ENCODE measurements at places on chromosomes 12 and 14.

- DNase-seq: no peak
These were observed 59.6 kb downstream of the PPFIA2 start for GRCh38 chr12:81699551-81699950.

- no peak for DNase-seq
These were observed 252.4 kb upstream of the TBX3 start for GRCh38 chr12:114936148-114937079.

- no peak for DNase-seq
These were observed 19.2 kb upstream of the MAP1LC3B2 start for GRCh38 chr12:116539905-116540482.

- DNase-seq: peak; percentile 33
These were observed 24.9 kb downstream of the SLC6A12 start for GRCh38 chr12:188910-189621.

GRCh38 chr12:97835541-97835940 lies 372.9 kb downstream of the RMST start:
- DNase-seq: no peak

DNA sequence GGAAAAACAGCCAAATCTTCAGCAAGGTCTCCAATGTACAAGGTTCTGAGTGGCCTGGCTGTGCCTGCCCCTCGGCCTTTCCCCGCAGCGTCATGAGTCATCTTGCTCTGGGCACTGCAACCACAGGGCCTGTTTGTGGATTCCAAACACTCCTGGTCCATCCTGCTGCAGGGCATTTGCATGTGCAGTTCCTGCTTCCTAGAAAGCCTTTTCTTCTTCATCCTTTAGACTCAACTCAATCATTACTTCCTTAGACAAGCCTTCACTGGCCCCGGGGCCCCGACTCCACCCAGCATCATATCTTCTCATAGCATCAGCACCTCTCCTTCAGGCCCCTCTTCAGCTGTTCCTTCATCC lies 101.8 kb upstream of the EGLN3 start:
- no peak for DNase-seq

DNA sequence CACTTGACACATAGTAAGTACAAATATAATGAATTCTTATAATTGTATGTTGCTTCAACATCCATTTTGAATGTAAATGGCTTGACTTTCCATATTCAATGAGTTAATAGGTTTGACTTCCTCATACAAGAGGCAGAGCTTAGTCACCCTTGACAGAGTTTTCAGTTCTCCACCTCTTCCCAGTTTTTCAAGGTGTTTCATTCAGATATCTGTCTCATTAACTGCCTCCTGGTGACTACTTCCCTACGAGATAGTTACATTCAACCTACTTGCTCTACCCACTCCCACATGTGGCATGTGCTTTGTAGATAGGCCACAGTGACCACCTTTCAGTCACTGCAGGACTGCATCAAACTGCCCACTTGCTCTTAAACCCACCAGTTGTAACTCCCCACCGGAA lies 60.0 kb downstream of the MYF5 start:
- DNase-seq: no peak

DNA sequence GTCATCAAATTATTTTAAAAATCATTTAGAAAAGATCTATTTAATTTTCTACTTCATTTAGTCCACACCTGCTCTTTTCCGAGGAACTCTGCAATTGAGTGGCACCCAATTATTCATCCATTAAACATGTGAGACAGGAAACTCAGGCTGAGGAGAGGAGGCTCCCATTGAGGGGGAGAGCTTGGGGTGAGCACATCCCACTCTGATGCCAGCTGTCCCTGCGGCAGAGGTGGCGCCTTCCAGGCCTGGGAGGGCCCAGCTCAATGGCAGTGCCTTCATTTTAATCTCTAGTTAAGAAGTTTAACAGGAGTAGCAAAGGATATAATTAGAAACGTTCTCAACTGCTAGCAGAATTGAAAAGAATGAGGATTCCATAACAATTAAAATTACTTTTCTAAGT lies 92.0 kb downstream of the ITPR2 start:
- no peak for DNase-seq

DNA sequence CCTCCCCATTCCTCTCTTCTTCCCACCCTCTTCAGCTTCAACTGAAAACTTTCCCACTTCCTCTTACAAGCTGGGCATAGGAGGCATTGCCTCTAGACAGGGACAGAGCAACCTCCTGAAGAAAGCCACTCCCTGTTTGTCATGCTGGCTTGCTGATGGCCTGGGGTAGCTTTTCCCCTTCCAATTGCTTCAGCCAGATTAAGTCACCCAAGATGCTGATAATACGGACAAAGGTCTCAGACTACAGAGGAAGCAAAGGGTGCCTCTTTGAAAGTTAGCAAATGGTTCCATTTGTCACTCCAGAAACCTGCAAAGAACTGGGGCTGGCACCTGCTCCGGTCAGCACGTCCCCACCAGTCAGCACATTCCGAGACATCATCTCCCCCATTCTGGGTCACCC lies 6.0 kb downstream of the KRT2 start:
- DNase-seq: no peak

- no peak for DNase-seq
These were observed 91.9 kb downstream of the SYNE3 start for GRCh38 chr14:95424529-95424928.

DNA sequence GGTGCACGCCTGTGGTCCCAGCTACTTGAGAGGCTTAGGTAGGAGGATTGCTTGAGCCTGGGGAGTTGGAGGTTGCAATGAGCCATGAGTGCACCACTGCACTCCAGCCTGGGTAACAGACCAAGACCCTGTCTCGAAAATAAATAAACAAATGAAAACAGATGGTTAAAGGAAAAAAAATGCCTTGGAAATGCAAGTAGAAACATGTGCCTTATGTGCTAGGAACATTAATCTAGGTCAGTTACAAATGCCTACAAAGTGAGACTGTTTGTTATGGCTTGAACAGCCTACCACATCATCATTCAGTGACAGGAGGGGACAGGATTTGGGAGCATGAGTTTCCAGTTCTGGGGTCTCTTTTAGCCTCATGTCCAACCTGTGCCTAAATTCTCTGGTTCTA lies 52.4 kb upstream of the BCAT1 start:
- DNase-seq: no peak

- no peak for DNase-seq
These were observed 379.9 kb upstream of the DCN start for GRCh38 chr12:91562476-91562875.

DNA sequence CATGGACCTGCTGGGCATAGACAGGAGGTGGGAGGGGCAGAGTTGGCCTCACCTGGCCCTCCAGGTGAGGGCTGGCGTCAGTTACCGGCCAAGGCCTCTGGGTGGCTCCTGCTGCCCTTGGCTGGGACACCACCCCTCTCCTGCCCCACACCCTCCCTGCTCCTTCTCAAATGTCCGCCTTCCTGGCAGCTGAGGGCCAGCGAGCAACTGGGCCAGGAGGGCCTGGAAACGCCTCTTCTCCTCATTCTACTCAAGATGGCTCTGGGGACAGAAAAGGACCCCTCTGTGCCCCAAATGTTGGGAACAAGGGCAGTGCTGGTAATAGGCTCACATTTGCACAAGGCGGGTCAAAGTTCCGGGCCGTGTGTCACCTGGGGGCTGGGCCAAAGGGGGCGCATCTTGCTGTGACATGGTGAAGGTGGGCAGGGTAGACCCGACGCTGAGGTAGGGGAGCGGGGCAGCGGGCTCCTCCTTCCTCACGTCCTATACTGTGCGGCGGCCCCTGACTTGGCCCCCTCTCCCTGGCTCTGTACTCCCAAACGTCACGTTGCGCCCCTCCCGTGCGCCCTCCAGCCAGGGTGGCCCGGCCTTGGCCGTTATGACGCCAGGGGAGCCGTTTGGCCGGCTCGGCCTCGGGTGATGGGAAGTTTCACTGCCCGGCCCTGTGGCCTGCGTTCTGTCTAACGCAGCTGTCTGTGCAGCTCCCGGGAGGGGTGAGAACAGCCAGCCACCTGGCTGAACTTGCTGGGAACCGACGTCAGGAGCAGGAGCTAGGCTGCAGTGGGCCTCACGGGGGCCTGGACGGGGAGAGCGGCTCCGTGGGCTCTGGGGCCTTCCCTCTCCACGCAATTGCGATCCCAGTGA lies 18.0 kb upstream of the DLK1 start:
- DNase-seq: no peak

- DNase-seq: no peak
These were observed 9.7 kb upstream of the WSB2 start for GRCh38 chr12:118070650-118071049.

- DNase-seq: no peak
These were observed 56.5 kb upstream of the PAWR start for GRCh38 chr12:79747274-79747673.

DNA sequence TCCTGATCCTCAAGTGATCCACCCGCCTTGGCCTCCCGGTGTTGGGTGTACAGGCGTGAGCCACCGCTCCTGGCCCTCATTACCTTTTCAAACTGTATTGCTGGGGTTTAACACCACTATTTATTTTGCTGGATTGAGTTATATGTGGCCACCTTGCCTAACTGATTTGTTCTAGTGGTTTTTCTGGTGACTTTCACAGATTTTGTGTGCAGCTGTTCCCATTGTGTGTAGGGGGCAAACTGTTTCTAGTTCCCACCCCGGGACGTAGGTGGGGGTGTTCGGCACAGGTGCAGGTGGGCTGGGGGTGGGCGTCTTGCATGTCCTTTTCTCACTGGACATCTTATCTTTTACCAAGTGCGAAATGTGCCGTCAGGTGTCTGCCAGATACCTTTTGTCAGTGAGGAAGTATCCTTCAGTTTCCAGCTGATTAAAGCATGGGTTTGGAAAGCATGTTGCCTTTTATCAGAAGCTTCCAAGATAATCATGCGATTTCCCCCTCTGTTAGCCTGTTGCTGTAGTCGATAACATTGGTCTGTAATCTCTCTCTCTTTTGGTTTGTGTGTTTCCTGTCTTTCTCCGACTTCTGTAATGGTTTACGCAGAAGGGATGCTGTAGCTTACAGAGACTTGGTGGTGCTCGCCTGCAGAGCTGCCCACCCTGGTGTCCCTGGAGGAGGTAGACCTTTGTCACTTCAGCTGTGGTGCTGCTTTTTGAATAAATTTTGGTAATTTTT lies 33.6 kb downstream of the AACS start:
- no peak for DNase-seq

- DNase-seq: no peak
These were observed 3.9 kb upstream of the GPR84 start for GRCh38 chr12:54368025-54368708.

- DNase-seq: no peak
These were observed 13.2 kb downstream of the SERPINA5 start for GRCh38 chr14:94594441-94594840.

GRCh38 chr12:12372946-12373722 lies 16.3 kb downstream of the BORCS5 start:
- no peak for DNase-seq

DNA sequence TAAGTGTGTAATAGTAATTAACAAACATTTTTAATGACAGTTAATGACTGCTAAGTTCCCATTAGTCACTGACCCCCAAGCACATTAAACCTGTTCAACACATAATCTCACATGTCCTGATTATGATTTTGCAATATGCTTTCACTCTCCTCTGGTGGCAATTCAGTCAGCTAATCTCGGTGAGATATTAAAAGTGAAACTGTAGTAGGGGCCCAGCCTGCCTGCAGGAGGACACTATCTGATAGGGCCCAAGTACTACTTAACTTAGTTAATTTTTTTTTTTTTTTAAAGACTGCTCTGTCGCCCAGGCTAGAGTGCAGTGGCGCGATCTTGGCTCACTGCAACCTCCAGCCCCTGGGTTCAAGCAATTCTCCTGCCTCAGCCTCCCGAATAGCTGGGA lies 48.8 kb downstream of the CIT start:
- DNase-seq: no peak

DNA sequence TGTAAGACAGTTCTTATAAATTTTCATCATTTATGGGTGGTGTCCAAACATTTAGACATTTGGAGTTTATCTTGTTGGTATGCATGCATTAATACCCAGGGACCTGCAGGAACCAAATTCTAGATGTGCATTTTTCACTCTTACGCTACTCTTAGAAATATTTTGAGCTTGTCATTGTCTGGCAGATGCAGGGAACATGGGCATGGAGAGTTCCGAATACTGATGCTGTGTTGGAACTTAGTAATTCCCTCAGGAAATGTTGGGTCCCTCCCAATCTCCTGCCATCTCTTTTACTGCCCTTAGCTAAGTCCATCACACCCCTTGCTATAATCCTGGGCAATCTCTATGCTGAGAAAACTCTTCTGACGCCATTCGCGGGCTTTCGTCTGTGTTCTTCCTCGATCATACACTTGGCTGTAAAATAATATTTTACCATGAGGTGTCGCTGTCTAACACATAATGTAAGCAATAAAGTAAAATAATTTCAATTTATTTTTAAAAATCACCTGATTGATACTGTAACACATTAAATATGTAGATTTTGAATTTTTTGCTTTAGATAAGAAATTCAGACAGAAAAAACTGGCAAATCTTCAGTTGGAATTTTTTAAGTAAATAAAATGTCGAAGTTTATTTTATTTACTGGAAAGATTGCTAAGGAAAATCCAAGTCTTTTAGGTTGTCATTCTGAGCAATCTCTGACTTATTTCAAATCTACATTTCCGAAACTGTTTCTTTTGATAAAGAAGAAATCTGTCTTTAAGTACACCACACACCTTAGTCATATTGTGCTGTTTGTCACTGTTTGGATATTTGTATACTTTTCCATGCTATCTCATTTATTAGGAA lies 304.1 kb upstream of the SSTR1 start:
- no peak for DNase-seq

DNA sequence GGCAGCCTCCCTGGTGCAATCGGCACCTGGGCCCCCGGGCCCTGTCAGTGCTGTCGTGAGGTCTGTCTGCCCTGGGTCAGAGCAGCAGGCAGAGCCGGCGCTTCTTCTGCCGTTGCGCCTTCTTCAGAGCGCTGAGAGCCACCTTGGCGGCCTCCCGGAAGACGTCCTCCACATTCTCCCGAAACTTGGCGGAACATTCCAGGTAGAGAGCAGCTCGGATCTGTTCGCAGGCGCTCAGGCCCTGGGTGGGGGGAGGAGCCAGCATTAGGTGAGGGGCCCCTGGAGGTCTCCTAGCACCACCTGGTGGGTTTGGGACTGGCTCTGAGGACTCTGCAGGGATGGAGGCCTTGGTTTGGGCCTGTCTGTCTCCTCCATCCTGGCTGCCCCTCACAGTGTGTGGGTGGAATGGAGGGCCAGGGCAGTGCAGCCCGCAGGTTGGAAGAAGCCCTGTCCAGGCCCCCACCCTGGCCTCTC lies 14.0 kb downstream of the RHOF start:
- no peak for DNase-seq

DNA sequence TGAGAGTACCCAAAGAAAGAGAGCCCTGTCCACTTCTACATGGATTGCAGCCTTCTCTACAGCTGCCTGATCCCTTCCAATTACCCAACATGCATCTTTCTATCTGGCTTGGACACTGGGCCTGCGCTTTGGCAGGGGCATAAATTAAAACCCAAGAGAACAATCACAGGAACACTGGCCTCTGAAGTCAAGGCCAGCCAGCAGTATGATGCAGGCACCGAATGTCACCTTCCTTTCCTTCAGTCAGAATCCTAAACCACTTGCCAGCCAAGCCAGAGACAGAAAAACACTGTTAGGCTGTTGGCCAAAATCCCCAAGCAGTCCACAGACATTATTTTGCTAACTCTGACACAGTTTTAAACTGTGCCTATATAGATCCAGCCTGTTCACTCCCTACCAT lies 113.7 kb downstream of the DUSP6 start:
- DNase-seq: no peak
